ENCODE measurements at places on chromosomes 4 and X.

DNA sequence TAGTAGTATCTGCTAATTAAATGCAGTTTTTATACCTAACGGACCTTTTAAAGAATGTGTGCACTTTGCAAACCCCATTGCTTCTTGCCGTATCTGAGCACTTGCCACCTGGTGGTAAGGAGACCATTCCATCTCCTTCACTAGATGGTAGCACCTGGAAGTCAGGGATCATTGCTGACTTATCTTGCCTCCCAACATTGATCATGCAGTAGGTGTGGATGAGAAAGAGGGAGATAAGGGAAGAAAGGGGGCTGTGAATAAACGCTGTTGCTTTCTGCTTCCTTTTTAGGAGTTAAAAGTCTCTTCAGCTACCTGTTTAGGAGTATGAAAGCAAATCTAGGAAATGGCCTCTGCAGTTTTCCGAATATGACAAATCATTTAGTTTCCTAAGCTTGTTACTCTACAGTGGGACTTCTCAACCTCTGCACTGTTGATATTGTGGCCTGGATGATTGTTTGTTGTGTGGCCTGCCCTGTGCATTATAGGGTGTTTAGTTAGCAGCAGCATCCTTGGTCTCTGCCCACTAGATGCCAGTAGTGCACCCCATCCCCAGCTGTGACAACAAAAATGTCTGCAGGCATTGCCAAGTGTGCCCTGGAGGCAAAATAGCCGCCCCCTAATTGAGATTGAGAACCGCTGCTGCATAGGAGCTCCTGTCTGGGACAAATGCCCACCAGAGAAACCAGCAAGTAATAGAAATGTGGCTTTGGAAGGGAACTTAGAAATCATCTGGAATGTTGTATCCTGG is 38.8 kb downstream of the GAB1 start:
- DNase-seq = no peak

DNA sequence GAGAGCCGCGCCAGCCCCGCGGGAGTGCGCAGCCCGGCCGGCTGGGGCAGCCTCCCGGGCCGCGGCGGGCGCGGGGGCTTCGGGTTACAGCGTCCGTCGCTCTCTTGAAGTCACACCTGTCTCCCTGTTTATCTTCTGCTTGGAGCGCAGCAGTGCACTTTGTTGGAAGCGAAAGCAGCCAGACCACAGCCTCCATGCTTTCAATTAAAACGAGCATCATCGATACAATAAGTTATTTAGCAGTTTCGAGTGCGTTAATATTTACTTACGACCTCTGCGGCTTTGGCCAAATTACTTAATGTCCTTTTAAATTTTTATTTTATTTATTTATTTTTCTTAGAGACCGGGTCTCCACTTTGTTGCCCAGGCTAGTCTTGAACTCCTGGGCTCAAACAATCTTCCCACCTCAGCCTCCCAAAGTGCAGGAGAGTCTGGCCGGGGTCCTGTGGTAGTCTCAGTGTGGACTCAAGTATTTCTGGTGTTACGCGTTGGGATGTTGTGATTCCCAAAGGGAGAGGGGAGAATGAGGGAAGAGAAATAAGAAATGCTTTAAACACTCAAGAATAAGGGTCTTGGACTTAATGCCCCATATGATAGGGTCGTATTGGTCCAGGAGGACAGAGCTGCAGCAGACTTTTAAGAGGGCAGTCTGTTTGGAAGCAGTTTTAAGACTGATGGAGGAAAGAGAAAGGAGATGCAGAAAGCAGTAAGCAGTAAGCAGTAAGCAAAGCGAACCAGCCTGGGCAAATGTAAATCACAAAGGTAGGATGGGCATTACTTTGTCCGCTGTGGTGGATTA is 504 bp upstream of the PDLIM3 start:
- DNase-seq = no peak

DNA sequence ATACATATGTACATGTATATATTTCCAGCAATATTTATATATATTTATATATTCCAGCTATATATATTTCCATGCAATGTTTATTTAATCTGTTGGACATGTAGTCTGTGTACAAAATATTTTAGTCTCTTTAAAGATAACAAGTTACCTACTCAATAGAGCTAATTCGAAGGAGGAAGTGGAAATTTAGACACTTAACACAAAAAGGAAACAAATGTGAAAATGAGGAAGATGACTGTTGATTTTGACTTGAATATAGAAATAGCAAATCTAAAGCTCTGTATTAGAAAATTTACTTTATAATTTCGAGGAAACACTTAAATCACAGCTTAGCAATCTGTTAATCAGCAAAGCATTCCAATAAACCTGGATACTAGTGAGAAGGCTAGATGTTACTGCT is 1064.4 kb downstream of the PCDH7 start:
- no peak for DNase-seq

DNA sequence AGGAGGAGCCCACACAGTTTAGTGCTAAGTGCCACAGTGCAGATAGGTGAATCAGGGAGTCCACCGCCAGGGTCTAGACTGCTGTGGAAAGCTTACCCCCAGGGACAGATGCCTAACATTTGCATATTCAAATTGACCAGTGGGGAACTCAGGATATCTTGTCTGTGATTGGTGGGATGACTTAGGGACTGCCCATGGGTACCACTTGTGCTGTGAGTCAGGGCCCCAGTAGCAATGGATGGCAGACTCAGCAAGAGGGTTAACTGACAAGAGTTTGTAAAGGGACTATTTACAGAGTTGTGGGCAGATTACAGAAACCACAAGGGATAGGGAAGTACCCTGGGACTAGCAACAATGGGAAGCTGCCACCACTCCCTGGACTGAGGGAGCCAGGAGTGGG is 282.1 kb downstream of the BCOR start:
- no peak for DNase-seq

- DNase-seq = no peak
These were observed 666.2 kb downstream of the KCTD8 start for GRCh38 chr4:43782391-43782790.

DNA sequence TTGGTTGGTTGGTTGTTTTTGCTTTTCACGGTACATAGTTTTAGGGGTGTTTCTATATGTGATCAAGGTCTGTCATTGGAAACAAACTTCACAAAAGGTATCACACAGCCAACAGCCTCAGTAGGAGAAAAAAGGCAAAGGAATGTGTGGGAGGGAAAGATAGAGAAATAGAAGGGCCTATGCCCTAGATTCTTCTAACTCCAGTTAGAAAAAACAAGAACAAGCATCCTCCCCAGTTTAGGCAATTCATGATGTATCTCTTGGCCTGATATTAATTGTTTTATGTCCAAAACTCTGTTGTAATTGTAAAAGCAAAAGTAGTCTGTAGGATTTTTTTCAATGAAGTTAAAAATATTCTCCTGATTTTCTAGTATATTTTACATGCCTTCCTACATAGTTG is 192.4 kb upstream of the EDNRA start:
- no peak for DNase-seq

GRCh38 chrX:108167211-108167872 is 75.8 kb downstream of the ATG4A start:
- no peak for DNase-seq

DNA sequence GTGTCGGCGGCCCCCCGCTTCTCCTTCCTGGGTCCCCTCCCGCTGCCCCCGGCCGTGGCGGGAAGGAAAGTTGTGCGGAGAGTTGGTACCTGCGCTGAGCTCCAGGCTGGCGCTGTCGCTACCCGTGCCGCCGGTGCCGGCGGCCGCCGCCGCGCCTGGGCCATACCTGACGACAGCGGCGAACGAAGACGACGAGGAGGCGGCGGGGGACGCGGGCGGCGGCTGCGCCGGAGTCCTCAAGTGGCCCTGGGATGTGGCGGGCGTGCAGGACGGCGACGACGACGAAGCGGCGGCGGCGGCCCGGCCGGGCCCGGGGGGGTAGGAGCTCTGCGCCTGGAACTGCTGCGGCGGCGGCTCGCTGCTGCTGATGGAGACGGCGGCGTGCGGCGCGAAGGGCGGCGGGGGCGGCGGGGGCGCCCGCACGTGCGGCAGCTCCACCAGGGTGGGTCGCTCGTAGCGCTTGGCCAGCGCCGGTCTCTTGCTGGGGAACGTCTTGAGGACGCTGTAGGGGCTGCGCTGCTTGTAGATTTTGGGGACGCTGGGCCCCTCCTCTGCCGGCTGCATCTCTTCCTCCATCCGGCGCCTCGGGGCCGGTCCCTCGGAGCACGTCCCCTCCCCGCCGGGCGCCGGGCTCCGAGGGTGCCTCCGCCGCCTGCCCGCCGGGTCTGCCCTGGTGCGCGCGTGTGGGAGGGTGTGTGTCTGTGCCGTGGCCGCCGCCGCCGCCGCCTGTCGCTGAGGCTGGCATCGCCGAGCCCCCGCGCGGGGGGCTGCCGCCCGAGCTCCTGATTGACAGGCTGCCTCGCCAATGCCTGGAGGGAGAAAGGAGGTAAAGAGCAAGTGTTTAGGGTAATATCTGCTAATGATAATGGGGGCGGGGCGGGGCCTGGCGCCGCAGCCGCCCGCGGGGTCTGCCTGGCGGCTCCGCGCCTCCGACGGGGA is 618 bp downstream of the BEND4 start:
- DNase-seq = no peak

GRCh38 chr4:25367004-25367621 is 9.9 kb upstream of the ANAPC4 start:
- DNase-seq = no peak
